ENCODE measurements at places on chromosomes 7 and 10. TPM values are rescaled to one million over a fixed set of nuclear protein-coding genes. Genes with fewer than 3 reads are reported as not detected.

DNA sequence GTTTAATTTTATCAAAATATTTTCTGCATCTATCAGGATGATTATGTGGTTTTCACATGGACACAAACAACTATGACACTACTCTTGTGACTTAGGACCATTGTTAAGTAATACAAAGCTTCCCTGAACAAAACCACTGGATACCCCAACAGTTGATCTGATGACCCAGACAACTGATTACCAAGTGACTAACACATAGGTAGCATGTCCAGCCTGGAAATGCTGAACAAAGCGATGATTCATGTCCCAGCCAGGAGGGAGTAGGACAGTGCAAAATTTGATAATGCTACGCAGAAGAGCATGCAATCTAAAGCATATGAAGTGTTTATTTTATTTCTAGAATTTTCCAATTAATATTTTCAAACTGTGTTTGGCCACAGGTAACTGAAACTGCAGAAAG, 8.9 kb upstream of the PNLIP start:
- no peak for DNase-seq

The SORCS3 gene
- total RNA-seq = 4.2 TPM

The HMX3 gene
- not detected for total RNA-seq

- no peak for DNase-seq
Observed at GRCh38 chr7:24912424-24912823, 67.6 kb downstream of the OSBPL3 start.

DNA sequence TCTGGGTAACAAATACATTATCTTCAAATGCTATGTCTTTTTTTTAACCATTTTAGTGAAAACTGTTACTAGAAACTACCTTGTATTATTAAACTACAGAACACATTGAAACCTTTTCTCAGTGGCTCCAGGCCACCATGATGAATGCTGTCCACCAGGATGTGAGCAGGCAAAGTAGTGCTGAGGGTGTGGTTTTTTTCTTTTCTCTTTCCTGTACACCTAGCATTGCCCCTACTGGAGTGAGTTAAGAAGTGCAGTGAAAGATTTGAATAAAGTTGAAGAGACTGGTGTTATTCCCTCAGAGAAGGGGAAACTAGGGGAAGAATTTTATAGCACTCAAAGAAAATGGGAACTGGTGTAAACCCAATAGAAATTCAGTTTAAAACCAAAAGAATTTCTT, 120.0 kb upstream of the SAMD8 start:
- no peak for DNase-seq

The GPAM gene
- total RNA-seq = 16.8 TPM

The GBX1 gene
- total RNA-seq = 0.41 TPM

DNA sequence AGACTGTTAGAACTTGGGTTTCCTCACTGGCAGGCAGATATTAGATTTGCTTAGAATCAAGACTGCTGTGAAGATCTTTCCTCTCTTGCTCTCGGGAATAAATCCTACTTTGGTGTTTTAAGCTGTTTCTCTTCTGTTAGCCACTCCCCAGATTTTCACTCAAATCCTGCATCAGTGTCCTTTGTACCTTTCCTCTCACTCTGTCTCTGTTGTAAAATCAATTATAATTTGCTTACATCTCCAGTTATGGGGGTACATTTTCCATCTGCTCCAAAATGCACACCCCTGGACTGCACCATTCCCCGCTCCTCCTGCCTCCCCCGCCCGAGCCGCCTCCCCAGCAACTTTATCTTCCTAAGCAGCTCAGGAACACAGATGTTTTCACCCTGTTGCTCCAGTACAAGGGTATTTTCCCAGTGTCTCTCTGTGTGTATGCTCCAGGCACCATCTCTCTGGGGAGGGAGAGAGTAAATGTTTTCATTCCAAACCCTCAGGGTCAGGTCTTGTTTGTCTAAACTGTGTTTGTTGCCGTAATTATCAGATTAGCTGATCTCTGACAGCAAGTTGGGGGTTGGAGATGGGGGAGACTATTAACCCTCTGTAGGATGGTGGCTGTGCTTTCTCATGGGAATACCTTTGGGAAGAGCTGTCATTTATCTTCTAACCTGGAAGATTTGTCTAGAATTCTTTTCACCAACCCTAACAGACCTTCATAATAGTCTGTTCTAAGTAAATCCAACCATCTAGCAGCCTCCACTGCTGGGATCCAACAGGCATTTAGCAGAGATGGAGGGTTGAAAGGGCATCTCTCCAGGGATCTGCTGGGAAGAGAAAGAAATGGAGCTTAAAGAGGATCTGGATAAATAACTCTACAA, 20.4 kb upstream of the GOT1 start:
- no peak for DNase-seq

The CDK1 gene
- total RNA-seq = 24.4 TPM

- DNase-seq = no peak
Observed at GRCh38 chr10:3036155-3037021, 31.0 kb upstream of the PFKP start.

DNA sequence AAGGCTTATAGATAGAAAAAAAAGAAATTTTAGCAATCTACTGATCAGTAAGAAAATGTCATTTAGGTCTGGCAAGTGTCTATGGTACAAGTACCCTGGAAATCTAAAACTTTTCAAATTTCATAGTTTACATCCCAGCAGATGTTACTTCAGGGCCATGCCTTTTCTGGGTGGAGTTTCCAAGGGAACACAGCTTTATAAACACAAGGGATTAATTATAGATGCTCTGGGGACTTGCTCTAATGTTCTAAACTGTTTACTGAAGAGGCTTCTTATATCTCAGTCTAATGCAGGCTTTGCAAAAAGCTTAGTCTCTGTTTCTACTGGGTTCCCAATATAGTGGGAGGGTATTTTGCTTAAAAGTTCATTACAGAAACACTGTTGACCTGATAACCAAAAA, 3.1 kb downstream of the CD36 start:
- no peak for DNase-seq

DNA sequence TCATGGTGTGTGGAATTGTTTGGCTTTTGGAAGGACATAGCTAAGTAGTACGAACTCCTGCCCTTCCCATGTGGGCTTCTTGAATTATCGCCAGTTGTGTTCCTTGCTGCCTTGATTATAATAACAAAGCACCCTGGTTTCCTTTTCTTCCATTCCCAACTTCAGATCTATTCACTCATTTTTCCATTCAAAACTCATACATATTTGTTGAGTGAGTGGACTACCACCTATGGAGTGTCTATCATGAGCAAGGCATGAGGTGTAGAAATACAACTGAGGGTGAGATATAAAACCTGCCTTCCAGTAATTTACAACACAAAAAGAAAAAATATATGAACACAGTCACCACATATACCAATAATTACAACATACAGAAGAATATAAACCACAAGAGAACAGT, 4.9 kb upstream of the COL17A1 start:
- DNase-seq = no peak

DNA sequence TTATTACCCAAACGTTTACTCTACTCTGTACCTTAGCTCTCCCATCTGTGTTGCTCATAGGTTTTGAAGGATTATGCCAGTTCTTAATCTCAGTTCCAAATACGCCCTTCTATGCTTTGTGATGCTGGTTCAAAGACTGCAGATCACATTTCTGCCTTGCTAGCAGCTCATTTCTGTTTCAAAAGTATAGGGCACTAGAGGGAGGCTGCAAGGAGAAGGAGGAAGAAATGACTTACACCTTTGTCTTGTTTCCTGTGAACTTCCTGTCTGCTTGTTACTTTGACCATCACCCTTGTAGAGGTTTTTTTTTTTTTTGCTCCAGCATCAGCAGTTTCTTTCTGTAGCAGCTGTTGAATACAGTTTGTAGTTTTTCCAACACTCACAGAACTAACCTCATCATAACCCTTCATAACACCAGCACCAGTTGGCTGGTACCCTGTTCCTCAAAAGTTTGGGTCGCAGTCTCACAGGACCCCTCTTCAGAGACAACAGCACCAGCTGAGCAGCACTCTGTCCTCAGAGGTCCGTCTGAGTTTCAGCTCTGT, 16.5 kb downstream of the SLK start:
- no peak for DNase-seq

- DNase-seq = no peak
Observed at GRCh38 chr10:126270111-126270510, 118.2 kb downstream of the ADAM12 start.

The SPDYE6 gene
- total RNA-seq = not detected

The GARIN1A gene
- 2.4 TPM for total RNA-seq

The MUC3A gene
- 23.5 TPM for total RNA-seq

GRCh38 chr10:45075826-45076380, 75.2 kb downstream of the ZNF22 start:
- DNase-seq = no peak

The FFAR4 gene
- 0.70 TPM for total RNA-seq

GRCh38 chr10:98748298-98748697, 301.6 kb upstream of the HPS1 start:
- DNase-seq = no peak

GRCh38 chr10:132670546-132671227, 115.3 kb downstream of the NKX6-2 start:
- DNase-seq = peak; percentile 58

GRCh38 chr7:50615519-50616080, 50.4 kb upstream of the DDC start:
- DNase-seq = no peak

The MACC1 gene
- total RNA-seq = 27.8 TPM

DNA sequence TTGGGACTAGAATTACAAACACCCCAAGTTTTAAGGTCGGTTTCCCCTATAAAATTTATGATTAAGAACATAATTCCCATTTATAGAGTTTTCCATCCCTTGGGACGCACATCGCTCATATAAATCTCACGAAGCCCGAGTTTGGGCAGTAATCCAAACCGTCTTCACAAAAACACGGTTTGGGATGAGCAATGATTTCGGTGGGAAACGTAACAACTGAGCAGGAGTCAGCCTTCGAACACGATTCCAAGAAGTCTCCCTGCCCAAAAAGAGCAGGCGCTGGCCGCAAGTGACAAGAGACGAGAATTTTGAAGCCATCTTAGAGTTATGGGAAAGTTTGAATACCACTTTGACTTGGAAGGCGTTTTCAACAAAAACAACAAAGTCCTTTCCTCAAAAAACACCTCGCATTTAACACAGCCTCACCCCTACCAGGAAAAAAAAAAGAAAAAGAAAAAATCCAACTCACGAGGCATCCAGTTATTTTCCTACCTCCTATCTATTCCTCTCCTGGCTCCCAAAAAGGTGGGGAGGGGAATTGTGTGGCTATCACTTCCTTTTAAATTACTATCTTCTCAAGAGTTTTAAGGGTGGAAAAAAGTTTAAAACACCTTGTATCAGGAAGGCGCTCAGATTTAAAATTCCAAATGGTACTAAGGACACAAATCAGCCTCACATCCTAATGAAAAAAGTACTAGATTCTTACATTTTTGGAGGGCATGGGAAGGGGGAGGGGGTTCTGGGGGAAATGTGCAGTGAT, 1.6 kb downstream of the SEPHS1 start:
- no peak for DNase-seq

The SMKR1 gene
- total RNA-seq = not detected

- no peak for DNase-seq
Observed at GRCh38 chr10:121187391-121187790, 336.2 kb downstream of the WDR11 start.

DNA sequence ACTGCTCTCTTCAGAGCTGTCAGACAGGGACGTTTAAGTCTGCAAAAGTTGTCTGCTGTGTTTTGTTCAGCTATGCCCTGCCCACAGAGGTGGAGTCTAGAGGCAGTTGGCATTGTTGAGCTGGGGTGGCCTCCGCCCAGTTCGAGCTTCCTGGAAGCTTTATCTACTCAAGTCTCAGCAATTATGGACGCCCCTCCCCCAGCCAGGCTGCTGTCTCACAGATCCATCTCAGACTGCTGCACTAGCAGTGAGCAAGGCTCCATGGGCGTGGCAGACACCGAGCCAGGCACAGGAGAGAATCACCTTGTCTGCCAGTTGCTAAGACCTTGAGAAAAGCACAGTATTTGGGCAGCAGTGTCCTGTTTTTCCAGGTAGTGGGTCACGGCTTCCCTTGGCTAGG, 98.1 kb downstream of the SDHAF3 start:
- DNase-seq = no peak

- no peak for DNase-seq
Observed at GRCh38 chr7:20170633-20171032, 46.6 kb downstream of the MACC1 start.

DNA sequence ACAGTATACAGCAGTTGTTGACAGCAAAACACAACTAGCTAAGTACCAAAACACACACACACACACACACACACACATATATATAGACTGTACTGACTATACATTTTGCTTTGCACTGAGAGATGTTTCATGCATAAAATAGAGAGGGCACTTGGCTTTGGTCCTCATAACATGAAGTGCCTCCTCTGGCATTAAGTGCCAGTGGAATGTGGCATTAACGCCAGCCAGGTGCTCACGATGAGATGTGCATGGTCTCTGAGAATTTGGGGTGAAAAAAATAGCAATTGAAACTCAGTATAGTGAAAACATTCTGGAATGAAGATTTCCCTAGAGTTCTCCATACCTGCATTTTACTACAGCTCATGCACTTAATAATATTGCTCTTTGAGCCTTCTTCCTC, 70.0 kb upstream of the INSYN2A start:
- no peak for DNase-seq

The HOXA13 gene
- 1.5 TPM for total RNA-seq

DNA sequence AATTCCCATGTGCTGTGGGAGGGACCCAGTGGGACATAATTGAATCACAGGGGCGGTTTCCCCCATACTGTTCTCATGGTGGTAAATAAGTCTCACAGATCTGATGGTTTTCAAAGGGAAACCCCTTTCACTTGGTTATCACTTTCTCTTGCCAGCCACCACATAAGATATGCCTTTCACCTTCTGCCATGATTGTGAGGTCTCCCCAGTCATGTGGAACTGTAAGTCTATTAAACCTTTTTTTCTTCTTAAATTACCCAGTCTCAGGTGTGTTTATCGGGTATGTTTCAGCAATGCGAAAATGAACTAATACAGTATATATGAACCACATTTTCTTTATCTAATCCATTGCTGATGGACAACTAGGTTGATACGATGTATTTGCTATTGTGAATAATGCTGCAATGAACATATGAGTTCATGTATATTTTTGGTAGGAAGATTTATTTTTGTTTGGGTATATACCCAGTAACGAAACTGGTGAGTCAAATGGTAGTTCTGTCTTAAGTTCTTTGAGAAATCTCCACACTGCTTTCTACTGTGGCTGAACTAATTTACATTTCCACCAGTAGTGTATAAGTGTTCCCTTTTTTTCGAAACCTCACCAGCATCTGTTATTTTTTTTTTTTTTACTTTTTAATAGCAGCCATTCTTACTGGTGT, 70.0 kb upstream of the HGF start:
- DNase-seq = no peak

DNA sequence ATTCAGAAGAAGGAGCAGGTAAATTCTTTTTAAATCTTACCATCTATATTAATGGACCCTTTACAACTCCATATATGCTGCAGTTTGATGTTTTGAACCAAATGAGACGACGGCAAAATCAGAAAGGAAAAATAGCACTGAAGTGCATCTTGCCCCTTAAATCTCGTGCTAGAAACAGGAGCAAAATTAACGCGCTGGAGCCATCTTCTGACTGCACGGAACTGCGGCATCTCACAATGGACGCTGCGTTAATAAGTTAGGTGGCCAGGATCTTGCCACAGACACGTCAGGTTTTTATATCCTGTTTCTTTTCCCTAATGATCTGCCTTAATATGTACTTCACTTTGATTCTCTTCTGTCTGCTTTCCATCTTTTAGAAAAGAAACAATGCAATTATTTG, 354.5 kb downstream of the TFEC start:
- DNase-seq = no peak
